ENCODE measurements at places on chromosomes 13 and 19. TPM values are rescaled to one million over a fixed set of nuclear protein-coding genes. Genes with fewer than 3 reads are reported as not detected.

DNA sequence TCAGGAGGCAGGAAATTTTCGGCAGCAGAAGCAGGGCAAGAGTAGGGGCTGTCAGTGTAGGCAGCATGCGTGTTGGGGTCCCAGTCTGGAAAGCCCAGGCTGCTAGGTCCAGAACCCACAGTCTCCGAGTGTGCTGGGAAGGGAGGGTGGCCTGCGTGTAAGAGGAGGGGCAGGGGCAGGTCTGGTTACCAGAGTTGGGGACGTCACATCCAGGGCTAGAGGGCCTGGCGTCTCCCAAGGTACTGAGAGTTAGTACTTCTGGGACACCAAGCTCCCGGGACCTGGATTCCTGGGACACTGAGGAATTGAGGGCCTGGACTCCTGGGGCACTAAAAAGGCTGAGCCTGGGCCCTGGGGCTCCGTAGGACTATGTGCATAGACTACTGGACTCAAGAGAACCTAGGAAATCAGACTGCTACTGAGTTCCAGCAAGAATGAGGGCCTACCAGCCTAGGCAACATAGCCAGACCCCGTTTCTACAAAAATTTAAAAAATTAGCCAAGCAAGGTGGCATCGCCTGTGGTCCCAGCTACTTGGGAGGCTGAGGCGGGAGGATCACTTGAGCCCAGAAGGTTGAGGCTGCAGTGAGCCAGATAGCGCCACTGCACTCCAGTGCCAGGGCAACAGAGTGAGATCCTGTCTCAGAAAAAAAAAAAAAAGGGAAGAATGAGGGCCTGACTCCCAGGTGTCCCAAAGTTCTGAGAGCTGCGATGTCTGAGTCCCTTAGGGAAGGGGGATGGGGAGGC is 2.5 kb downstream of the NFKBID start:
- DNase-seq = no peak

DNA sequence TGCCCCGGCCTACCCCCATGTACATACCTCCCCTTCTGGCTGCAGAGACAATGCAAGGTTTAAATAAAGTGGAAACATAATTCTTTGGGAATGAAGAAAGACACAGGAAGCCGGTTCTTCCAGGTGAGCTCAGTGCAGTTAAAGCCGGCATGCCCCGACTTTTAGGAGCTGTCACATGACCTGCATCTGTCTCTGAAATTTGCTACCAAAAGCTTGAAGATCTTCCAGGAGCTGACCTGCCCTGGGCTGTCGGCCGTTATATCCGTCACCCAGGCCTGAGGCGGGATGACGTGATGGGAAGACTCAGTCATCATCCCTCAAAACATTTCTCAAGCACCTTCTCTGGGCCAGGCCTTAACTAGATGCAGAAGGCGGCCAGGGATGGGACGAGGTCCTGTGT is 10.3 kb downstream of the RAB8A start:
- no peak for DNase-seq

DNA sequence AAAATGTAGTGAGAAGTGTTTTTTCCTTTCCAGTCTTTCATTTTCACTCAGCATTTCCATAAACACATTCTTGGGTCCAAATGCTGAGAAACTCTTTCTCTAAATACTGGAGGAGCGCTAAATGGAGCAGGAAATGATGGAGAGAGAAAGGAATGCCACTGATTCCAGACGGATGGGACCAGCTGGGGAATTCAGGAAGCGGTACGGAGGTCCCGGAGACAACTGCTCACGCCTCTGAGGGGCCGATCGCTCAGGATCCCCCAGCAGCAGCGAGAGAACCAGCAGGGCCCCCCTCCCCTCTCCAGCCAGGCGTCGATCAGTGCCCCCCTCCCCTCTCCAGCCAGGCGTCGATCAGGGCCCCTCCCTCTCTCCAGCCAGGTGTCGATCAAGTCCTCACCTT is 13.2 kb downstream of the RASA3 start:
- DNase-seq = no peak

The ZNF837 gene
- total RNA-seq = 3.5 TPM

- DNase-seq = no peak
Observed at GRCh38 chr19:31175564-31176348, 173.5 kb downstream of the TSHZ3 start.

DNA sequence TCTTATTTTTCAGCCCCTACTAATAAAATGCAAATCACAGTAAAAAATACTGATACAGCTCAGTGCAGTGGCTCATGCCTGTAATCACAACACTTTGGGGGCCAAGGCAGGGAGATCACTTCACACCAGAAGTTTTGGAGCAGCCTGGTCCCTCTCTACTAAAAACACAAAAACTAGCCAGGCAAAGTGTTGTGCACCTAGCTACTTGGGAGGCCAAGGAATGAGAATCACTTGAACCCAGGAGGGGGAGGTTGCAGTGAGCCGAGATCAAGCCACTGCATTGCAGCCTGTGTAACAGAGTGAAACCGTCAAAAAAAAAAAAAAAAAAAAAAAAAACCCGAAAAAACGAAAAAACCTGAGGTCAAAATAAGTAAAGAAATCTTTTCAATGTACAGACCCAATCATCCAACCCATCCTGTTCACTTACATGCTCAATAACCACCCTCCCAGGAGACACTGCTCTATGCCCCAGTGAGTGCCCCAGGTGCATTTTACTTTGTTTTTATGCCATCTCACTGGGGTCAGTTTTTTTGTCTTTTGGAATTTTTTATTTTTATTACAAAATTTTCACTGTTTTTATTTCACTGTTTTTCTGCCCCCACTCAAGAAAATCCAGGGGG is 107.0 kb downstream of the ZNF486 start:
- DNase-seq = no peak

The ERICH6B gene
- not detected for total RNA-seq

GRCh38 chr19:42108527-42109389 is 23.5 kb downstream of the POU2F2 start:
- DNase-seq = peak; percentile 84

The PRR36 gene
- 0.36 TPM for total RNA-seq

DNA sequence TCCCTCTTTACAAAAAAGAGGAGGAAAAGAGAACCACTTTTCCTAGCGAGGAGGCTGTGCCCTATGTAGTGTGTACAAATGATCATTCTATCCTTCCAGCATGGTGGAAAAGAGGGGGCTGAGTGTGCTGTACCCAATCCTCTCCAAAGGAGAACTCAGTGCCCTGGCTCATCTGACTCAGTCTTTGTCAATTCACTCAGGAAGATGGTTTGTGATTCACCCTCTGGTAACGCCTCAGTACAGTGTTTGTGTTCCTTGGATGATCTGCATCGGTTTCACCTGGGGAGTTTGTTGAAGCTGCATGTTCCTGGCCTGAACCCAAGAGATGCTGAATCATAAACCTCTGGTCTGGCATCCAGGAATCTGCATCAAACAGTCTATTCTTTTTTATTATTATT is 18.3 kb upstream of the ENOX1 start:
- DNase-seq = no peak

The LYL1 gene
- 16.9 TPM for total RNA-seq

- DNase-seq = no peak
Observed at GRCh38 chr13:73372666-73373627, 314.1 kb downstream of the KLF5 start.

The ERFL gene
- total RNA-seq = 9.2 TPM

GRCh38 chr19:58296104-58296503 is 9.1 kb upstream of the ERVK3-1 start:
- DNase-seq = no peak

GRCh38 chr19:13097463-13098258 is 5.0 kb downstream of the LYL1 start:
- peak; percentile 10 for DNase-seq

The LILRA1 gene
- total RNA-seq = not detected

DNA sequence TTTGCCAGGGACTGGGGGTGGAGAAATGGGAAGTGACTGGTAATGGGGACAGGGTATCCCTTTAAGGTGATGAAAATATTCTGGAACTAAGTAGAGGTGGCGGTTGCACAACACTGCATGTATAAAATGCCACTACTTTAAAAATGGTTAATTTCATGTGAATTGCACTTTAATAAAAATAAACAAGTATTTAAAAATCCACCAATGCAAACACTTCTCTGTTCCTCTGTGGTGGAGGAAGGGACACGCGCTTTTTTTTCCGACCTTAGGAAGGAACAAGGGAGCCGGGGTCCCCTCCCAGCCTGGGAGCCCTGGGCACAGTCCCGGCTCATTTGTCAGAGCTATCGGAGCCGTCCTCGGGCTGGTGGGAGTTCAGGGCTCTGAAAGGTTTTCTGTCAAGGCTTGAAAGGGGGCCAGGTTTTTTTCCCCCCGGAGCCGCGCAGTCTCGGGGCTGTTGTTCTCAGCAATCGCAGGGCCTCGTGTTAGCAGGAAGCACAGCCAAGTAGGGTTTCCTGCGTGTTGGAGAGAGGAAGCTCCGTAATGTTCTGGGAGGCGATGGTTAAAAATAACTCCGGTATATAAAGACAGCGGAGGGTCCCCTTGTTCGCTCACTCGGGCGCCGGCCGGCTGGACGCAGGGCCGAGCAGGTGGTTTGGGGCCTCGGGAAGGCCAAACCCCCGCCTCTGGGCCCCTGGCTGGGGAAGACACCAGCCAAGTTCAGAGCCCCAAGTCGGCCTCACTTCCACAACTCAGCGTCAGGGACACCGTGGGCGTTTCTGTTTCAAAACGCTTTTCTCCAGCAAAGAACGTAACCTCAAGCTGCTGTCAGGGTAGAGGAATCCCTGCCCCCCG is 41.2 kb upstream of the KLF2 start:
- DNase-seq = peak; percentile 48

- no peak for DNase-seq
Observed at GRCh38 chr19:33443638-33444561, 70.4 kb downstream of the CEBPG start.

The NFIX gene
- total RNA-seq = 4.0 TPM

- no peak for DNase-seq
Observed at GRCh38 chr13:110925023-110925612, 10.2 kb upstream of the ANKRD10 start.

GRCh38 chr13:106133025-106133424 is 402.4 kb downstream of the EFNB2 start:
- DNase-seq = no peak
